ENCODE measurements at places on chromosomes 4 and X.

- DNase-seq: no peak
These were observed 95.4 kb upstream of the ADRA2C start for GRCh38 chr4:3670521-3671519.

DNA sequence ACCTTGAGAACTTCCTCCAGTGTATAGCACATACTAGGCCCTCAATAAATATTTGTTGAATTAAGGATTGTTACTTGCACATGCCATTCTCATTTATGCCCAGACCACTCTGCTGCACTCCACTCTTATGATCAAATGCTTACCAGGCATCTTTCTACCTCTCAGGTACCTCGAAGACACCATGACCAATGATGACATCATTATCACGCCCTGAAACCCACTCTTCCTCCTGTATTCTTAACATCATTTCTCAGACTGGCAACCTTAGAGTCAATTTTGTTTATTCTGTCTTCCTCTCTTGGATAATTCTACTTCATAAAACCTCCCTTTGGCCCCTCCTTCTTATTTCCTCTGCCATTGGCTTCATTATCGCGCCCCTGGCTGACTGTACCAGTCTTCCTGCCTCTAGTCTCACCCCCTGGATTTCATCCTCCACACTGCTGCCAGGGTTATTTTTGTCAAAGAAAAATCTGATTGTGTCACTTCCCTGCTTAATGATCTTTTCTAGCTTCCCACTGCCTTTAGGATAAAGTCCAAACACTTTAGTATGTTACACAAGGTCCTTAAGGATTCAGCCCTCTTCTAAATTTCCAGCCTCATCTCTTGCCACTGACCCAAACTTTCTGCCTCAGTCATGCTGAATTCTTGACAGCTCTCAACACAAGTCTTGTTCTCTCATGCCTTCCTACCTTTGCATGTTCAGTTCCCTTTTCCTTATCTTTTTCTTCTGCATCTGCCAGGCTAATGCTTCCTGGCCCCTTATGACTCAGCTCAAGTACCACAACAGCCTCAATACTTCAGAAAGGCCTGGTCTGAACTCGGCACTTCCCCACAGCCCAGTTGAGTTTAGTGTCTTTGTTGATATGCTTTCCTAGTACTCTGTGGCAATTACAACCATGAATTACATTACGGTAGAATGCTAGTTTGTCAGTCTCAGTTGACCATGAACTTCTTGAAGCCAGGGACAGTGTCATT, 45.8 kb downstream of the HDAC8 start:
- DNase-seq: no peak

DNA sequence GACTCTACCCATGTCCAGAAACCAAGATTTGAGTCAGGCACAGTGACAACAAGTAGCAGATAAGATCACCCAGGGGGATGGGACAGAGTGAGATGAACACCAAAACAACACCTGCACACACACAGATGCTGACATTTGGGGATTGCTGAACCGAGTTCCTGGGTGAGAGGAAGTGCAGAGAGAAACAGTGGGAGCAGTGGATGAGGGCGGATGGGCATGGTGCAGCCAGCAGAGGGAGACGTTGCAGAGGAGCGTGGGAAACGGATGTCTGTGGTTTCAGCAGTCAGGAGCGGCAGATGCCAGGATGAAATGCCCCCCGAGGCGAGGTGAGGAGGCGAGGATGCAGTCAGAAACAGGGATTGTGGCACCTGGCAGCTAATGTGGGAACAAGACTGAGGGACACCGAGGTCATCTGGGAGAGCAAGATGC, 78.6 kb upstream of the STS start:
- DNase-seq: no peak

DNA sequence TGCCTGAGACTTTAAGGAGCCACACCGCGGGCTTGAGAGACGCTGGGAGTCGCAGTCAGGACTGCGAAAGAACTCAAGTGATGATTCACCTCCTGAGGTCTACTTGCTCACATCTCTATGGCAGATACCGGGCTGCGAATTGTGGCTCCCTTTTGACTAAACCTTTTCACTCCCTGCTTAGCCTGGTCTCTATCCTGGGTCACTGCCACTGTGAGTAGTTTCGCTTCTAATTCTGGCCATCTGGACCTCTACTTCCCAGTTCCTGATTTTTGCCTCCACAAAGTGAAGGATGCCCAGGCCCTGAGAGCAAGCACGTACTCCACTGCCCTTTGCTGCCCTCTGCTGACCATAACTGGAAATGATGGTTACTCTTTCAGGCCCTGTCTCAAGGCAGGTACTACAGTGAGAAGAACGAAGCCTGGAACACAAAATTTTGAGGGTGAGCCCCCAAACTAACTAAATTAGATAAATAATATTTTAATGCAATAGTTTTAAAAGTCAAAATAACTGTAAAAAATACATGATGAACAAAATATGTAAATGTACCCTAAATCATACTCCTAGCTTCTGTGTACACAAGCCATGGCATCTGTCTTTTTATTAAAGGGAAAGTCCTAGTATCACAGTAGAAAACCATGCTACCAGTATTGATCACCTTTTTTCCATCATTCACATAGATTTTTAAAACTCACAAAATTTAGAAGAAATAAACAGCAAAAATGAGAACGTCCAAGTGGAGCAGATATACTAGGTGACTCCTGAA, 16.7 kb downstream of the MAD2L1 start:
- peak; percentile 75 for DNase-seq

DNA sequence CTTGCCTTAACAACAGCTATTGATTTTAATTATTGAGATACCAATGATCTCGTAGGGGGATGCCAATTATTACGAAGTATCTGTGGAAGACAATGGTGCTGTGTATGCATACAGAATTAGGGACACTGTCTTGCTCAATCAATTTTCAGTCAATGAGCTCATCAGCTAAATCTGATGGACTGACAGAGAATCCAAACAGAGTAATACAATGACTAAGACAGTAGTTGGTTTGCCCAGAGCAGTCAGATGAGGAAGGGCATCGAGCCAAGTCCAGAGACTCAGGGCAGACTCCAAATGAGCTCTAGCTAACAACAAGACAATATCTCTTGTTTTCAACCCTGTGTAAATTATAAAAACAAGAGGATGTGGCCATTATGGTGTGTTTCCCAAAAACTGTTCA, 14.7 kb upstream of the GSX2 start:
- DNase-seq: peak; percentile 78

GRCh38 chrX:154828016-154828408, 6.5 kb downstream of the SMIM9 start:
- no peak for DNase-seq

- peak; percentile 70 for DNase-seq
These were observed 126.8 kb downstream of the KLHL8 start for GRCh38 chr4:87093443-87094123.

DNA sequence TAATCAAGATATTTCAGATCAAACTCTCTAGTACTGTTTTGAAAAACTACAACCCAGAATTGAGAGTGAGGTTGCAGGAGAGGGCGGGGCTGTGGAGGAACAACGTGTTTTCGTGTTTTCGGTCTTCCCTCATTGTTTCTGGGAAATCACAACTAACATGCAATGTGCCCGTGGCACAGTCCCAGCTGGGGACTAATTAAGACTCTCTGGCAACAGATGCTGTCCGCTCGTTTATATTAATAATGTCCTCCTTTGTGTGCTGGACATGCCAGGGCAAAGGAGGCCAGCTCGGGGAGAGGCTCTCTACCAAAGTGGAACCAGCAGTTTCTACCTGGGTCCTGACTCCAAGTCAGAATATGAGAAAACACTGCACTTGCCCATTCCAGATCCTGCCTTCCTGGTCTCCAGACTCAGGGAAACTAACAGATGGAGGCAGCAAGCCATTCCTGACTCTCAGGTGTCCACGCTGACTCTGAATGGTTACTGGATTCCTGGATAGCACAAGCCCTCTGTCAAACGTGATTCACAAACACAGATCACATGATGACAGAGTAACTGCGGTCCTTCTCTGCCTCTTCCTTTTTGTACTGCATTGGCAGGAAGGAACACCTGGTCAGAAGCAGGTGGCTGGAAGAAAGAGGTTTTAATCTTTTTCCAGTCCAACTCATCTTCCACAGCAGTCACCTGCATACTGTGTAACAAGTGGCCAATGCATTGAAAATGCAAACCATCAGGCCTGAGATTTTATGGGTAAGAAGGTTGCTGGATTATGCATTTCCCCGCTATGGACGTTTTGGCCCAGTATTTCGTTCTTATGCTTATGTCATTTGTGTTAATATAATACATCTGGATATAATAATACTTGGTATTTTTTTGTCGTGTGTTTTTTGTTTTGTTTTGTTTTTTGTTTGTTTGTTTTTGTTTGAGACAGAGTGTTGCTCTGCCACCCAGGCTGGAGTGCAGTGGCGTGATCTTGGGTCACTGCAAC, 65.0 kb downstream of the COQ2 start:
- DNase-seq: no peak

DNA sequence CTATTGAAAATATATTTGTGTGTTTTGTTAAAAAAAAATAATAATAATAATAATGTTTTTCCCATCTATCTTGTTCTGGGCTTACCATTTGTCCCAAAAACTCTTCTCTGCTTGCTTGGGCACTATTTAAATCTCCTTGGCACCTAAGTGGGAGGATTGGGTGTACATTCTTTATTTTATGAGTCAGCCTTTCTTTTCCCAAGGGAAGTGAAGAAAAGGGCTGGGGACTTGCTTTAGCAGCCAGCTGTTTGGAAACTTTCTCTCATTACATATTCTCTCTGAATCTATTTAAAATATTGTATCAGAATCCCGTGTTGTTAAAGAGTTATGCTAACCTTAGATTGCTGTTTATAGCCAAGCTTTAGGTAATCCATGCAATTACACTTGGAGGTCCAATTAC, 2332.4 kb downstream of the ARAP2 start:
- DNase-seq: no peak

GRCh38 chrX:154131955-154132354, 12.1 kb upstream of the OPN1LW start:
- no peak for DNase-seq

Data from ACHN (cell line).